ENCODE measurements at places on chromosomes 7 and 10. TPM values are rescaled to one million over a fixed set of nuclear protein-coding genes. Genes with fewer than 3 reads are reported as not detected.

SLC26A4 gene
- total RNA-seq: 0.99 TPM

STEAP1B gene
- 29.0 TPM for total RNA-seq

CDNF gene
- total RNA-seq: 0.47 TPM

EBLN1 gene
- total RNA-seq: not detected

CYP3A7 gene
- total RNA-seq: not detected

DNAH11 gene
- 0.63 TPM for total RNA-seq

CDK14 gene
- 24.1 TPM for total RNA-seq

CYP2E1 gene
- not detected for total RNA-seq

C10orf90 gene
- not detected for total RNA-seq

INA gene
- total RNA-seq: 0.18 TPM

NPSR1 gene
- total RNA-seq: not detected

CLRN3 gene
- 0.09 TPM for total RNA-seq

TMEM236 gene
- 0.19 TPM for total RNA-seq

IMMP2L gene
- 13.9 TPM for total RNA-seq

GOLGA7B gene
- under 0.01 TPM for total RNA-seq

FANK1 gene
- total RNA-seq: 2.4 TPM

THNSL1 gene
- total RNA-seq: 3.3 TPM

NHLRC2 gene
- total RNA-seq: 11.1 TPM

DBF4 gene
- 10.3 TPM for total RNA-seq

AP4M1 gene
- 20.4 TPM for total RNA-seq

DGKI gene
- total RNA-seq: 0.36 TPM

ADRA2A gene
- 0.18 TPM for total RNA-seq

AQP1 gene
- 14.2 TPM for total RNA-seq

PON3 gene
- total RNA-seq: 0.66 TPM

UPK3B gene
- total RNA-seq: 0.27 TPM

VAX1 gene
- not detected for total RNA-seq

INTS1 gene
- total RNA-seq: 37.2 TPM

HTR7 gene
- 0.47 TPM for total RNA-seq

SHH gene
- total RNA-seq: 0.38 TPM

All from endothelial cell of coronary artery (primary cell).